Activated T-helper 1 cell treated with anti-CD3 and anti-CD28 coated beads, Interleukin-2, amount 50 U/mL, for 16 hours (primary cell): ENCODE measurements at places on chromosomes 6 and 20.
A peak's percentile ranks its signal among the peaks of the same experiment; 100 is the strongest.

DNA sequence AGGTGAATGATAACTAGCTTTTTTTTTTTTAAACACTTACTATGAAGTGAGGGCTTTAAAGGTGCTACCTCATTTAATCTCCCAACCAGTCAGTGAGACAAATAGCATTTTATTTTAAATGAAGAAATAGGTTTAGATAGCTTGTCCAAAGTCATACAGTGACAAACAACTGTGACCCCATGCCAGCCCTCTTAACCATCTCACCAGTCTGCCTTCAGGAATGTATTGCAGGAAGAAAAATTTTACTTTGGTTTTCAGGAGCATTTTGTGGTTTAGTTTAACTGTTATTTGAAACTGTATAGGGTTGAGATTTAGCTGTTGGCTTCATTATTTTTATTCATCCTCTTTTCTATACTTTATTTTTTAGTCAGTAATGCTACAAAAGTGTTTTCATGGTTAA is 18.6 kb downstream of the DSE start:
- DNase-seq, result no peak

DNA sequence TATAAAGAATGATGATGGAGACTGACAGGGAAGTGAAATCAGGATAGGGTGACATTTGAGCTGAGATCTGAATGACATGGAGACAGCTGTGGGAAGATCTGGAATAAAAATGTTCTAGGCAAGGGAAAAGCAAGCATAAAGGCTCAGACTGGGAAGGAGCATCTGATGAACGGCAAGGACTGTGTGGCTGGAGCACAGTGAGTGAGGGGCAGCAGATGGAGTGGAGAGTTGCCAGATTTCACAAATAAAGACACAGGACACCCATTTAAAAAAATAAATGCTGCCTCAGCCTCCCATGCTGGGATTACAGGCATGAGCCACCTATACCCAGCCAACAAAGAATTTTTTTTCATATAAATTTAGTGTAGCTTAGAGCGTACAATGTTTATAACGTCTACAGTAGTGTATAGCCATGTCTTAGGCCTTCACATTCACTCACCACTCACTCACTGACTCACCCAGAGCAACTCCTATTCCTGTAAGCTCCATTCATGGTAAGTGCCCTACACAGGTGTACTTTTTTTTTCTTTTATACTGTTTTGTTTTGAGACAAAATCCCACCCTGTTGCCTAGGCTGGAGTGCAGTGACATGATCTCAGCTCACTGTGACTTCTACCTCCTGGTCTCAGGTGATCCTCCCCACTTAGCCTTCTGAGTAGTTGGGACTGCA is 2.4 kb upstream of the ZBTB24 start:
- DNase-seq, result no peak

- DNase-seq, result no peak
Observed at GRCh38 chr6:161189891-161190290, 84.0 kb downstream of the AGPAT4 start.

DNA sequence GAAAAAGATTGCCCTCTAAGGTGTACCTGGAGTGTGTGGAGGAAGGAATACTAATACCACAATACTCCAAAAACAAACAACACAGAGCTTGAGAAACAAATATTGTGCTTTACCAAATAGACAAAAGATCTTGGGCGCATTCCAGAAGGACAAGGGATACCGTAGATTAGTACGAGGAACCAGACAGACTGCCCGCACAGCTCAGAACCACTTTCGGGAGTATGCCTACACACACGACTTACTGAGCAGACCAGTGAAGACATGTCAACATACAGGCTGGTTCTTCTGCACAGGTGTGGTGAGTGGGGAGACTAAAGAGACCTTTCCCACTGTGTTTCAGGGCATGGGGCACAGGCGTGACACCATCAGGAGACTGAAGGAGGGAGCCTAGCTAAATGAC is 15.8 kb upstream of the FOXQ1 start:
- no peak for DNase-seq

DNA sequence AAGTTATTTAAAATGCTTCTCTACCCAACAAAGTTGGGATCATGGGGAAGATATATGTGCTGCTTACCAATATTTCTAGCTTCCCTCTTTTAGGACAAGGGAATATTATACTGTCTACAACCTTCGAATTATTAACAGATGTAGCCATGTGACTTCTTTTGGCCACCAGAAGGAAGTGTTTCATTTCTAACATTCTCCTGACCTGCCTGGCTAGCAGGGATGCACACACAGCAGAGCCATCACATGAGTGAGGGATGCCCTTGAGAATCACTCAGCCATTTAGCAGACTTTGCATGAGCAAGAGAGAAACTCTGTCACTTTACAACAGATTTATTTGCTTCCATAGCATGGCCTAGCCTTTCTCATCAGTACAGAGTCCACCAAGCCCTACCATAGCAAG is 230.7 kb upstream of the MARCKS start:
- DNase-seq, result no peak

- DNase-seq, result no peak
Observed at GRCh38 chr6:101312652-101313051, 80.9 kb upstream of the GRIK2 start.

- no peak for DNase-seq
Observed at GRCh38 chr6:112781241-112781640, 434.1 kb downstream of the RFPL4B start.

DNA sequence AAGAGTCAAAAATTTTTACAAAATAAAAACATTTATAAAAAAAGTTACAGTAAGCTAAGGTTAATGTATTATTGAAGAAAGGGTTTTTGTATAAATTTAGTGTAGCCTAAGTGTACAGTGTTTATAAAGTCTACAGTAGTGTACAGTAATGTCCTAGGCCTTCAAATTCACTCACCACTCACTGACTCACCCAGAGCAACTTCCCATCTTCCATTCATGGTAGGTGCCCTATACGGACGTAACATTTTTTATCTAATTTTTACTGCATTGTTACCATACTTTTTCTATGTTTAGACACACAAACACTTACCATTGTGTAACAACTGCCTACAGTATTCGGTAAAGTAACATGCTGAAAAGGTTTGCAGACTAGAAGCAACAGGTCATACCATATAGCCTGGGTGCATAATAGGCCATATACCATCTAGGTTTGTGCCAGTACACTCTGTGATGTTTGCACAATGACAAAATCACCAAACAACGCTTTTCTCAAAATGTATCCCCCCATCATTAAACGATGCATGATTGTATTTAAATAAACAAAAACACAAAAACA is 6.0 kb downstream of the MTFR2 start:
- no peak for DNase-seq

DNA sequence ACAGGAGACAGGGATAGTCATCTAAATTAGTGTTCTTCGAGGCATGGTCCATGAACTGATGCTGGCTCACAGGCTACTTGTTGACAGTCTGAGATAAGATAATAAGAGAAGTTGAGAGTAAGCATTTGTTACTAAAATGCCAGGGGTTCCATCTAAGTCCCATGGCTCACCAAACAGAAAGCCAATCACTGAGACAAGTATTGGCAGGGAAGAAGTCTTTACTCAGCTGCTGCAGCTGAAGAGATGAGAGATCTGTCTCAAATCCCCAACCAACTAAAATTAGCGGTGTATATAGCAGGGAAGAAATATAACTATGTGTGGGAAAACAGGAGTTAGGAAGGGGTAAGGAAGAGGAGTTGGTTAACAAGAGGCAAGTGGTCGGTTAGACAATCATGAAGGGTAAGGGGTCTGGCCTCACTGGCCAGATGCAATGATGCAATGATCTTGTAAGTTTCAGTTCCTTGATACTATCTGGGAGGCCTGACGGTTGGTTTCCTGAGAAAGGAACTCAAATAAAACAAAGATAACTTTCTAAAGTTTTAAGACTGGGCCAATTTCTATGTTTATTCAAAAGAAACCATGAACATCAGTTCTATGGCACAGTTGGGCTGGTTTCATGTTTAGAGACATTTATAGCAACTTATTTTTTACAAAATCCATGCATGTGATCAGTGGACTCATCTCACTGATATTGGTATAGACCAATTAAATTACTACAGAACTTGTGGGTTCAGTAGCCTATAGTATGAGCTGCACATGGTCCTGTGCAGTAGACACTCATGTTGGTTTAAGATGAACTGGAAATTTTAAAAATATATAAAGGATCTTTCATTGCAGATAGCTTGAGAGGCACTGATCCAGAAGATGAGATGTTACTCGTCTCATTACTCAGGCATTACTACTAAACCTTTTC is 9.9 kb upstream of the HEBP2 start:
- no peak for DNase-seq

GRCh38 chr20:11111191-11111590 is 437.4 kb upstream of the JAG1 start:
- no peak for DNase-seq

DNA sequence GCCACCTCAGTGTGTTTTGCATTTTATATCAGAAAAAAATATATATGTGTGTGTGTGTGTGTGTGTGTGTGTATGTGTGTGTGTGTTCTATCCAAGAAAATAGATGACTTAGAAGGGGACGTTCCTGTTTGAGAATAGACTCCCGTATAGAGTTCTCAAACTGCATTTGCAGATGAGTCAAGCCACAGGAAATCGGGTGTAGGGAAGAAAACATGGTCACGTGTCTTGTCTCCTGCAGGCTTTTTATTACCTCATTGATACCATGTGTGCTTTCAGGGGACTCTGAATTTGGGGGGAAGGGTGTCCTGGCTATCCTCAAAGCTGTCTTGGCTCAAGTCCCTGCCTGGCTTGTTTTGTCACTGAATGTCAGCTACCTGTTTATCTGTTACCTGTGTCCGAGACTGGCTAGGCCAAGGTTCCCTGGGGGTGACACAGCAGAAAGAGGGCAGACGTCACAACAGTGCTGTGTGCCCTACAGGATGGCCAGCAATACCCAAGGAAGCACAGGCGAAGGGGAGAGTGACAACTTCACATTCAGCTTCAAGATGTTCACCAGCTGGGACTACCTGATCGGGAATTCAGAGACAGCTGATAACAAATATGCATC is 55.7 kb upstream of the NOP56 start:
- no peak for DNase-seq

DNA sequence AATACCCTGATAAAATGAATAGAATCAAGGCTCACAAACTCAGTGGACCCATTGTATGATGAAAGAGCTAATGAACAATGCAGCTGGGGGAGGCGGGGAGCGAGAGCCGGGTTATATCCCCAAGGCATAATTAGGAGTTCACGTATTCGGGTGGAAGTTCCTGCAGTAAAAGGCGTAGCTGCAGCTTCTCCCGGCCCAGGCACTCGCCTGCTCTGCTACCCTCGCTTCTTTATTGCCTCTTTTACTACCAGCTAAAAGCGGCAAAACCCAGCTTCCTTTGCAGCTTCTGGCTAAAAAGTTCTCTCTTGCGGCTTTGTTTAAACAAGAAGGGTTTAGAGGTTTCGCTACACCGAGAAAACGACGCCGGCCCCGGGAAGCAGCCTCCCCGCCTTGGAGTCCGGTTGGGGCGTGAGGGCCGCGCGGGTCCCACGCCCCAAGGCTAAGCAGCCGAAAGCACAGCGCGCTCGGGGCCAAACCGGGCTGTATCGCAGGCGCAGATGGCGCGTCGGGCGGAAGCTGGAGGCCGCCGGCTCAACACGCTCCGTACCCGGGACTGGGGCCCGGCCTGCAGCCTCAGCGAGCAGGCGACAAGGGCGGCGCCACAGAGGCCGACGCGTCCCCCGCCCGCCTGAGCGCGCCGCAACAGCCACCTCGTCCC is 1.6 kb downstream of the ZBTB2 start:
- no peak for DNase-seq

DNA sequence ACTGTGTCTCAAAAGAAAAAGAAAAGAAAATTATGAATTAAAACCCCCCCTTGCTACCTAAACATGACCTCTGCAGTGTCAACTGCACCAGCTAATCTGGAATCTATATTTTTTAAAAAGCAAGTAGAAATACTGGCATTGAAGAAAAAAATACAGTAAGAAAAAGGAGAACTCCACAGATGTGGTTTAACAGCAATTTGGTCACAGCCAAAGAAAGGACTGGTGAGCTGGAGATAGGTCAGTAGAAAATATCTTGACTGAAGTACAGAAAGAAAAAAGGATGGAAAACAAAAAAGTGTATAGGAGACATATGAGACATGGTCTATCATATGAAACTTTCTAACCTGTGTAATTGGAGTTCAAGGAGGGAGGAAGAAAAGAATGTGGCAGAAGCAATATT is 44.1 kb upstream of the ERVFRD-1 start:
- no peak for DNase-seq

DNA sequence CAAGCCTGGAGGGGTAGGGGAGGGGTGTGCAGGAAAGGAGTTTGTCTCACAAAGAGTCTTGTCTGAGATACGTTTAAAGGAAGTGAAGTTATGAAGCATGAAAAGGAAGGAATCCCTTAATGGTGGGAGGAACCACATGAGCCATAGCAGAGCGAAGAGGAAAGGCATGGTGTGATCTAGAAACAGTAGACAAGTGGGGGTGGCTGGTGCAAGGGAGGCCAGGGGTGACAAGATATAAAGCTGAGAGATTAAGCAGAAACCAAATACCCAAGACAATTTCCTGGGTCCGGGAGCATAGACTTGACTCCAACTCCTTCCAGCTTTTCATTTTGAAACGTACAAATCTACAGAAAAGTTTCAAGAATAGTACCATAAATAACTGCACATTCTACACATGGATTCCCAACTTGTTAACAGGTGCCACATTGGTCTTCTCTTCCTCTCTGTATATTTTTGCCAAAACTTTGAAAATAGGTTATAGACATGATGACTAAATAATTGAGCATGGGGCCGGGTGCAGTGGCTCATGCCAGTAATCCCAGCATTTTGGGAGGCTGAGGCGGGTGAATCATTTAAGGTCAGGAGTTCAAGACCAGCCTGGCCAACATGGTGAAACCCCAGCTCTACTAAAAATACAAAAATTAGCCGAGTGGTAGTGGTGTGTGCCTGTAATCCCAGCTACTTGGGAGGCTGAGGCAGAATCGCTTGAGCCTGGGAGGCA is 211.6 kb downstream of the SLC24A3 start:
- no peak for DNase-seq

DNA sequence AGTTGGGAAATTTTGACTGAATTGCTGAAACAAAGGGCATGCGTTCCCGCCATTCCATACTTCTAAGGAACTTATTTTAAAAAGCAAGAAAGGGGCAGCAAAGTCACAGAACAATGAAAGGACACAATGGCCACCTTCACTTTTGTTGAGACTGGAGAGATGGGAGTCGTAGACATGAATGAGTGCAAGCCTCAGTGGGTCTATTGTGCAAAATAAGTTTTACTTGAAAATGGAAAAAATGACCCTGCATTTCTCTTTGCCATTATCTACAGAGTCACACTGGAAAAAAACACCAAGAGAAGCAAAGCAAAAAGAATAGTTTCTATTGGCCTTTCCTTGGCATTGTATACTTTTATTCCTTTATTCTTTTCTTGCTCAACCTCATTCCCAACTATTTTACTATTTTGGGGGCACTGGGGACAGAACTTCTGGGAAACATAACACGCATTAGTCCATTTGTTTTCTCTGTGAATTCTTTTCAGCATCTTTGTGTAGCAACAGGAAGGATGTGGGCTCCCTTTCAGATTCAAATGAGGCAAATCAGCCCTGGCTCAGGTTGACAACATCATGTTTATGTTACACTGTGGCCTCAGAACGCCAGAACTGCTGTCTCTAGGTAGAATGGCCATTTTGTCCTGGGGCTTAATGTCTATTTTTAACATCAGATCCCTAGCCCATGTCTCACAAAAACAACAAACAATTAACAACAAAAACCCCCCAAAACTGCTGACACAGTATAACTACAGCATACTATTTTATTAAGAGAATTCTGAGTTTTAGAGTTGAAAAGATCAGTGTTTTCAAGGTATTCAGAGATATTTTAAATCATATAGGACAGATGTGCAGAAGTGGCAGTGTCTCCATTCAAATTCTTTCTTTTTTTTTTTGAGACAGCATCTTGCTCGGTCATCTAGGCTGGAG is 122.2 kb downstream of the FYN start:
- peak; percentile 32 for DNase-seq

- no peak for DNase-seq
Observed at GRCh38 chr6:67538032-67538431, 1097.0 kb upstream of the ADGRB3 start.
